ENCODE measurements at places on chromosomes 6 and 20.

DNA sequence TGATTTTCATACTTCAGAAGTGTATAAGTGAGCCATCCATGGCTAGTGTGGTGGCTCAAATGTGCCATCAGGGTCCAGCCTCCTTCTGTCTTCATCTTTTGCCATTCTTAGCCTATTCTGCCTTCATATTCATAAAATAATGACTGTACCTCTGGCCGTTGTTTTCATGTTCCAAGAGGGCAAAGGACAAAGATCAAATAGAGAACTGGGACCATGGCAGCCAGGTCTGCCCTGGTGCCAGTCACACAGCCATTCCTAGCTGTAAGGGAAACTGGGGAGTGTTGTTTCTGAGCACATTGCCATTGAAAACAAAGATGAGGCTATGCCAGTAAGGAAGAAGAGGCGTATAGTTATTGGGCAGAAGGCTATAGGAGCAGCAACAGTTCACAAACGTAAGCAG, 518.6 kb downstream of the TFAP2B start:
- no peak for DNase-seq

DNA sequence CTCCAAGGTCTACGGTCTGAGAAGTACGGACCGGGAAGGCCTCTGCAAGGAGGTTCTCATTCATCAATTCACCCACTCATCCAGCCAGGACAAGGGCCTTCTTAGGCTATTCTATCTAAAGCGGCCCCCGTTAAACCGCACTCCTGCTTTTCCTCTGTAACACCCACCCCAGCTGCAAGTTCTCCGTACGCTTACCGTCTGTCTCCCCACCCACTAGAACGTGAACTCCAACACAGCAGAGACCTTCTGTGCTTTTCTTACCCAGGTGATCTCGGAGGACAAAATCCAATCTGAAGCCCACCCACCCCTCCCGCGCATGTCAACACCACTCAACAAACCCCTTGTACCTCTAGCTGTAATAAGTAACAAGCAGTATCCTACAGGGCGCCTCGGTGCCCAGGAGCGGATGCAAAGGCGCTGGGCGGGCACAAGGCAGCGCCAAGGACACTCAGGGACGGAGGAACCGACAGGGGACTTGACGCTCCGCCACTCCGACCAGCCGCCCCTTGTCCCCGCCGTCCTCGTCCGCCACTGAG, 351 bp downstream of the AURKA start:
- peak; percentile 50 for DNase-seq

GRCh38 chr6:120852293-120852849, 481.9 kb downstream of the TBC1D32 start:
- DNase-seq = no peak

GRCh38 chr6:77707603-77708002, 54.8 kb downstream of the MEI4 start:
- DNase-seq = no peak

DNA sequence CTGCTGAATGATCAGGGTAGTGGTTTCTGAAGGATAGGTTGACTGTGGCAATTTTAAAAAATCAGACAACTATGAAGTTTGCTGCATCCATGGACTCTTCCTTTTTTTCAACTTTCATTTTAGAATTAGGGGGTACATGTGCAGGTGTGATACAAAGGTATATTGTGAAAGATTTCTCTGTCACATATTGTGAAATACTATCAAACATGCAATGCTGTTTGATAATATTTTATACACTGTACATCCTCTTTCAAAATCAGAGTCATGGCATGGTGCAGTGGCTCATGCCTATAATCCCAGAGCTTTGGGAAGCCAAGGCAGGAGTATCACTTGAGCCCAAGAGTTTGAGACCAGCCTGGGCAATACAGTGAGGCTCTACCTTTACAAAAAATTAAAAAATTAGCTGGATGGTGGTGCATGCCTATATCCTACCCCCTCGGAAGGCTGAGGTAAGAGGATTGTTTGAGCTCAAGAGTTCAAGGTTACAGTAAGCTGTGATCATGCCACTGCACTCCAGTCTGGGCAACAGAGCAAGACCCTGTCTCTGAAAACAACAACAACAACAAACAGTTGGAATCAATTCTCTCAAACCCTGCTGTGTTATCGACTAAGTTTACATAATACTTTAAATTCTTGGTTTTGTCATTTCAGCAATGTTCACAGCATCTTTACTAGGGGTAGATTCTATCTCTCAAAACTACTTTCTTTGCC, 4.6 kb downstream of the WFDC12 start:
- DNase-seq = no peak

DNA sequence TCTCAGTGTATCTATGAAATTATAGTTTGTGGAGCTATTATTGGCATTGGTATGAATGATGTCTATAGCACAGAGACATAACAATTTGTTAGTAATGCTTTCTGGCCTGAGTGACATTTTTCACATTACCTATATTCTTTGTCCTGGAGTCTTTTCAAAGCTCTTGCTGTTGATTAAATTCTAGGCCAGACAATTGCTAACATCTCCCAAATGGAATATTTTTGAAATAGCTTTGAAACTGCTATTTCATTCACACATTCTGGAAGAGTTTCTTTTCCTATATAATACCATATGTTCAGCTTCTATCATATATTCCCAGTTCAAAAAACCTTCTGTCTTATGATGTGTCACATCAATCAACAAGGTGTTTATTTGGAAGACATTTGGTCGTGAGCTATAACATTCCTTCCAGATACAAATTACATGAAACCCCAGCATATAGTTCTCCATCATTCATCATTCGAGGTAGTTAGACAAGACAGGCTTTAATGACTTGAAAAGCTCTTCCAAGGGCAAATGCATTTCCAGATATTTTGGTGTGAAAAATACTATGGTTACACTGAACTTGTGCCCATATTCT, 452.8 kb downstream of the KHDRBS2 start:
- no peak for DNase-seq

DNA sequence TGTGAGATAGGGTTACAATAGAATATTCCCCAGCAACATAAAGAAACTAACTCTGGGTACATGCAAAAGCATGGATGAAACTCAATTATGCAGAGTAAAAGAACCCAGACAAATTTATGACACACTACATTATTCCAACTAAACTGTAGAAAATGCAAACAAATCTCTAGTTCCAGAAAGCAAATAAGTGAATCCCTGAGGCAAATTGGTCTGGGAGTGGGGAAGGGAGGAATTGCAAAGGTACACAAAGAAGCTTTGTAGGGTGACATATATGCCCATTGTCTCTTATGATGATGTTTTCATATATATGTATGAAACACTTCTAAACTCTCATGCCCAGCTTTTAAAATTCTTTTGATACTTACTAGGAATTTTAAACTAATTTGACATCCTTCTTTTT, 266.0 kb downstream of the CDKAL1 start:
- no peak for DNase-seq
